Spinal cord (tissue), 10 donors: ENCODE measurements at places on chromosomes 4 and X. TPM values are rescaled to one million over a fixed set of nuclear protein-coding genes. Genes with fewer than 3 reads are reported as not detected.

Gene TIGD4
- total RNA-seq: 6.1 TPM

Gene ARR3
- not detected for total RNA-seq

Gene C4orf36
- 2.1 TPM for total RNA-seq

Gene GYPE
- total RNA-seq: 1.2 TPM

Gene INTU
- total RNA-seq: 23.2 TPM

Gene UBL4A
- total RNA-seq: 32.1 TPM

Gene MID1
- total RNA-seq: 22.7 TPM

Gene CBR4
- total RNA-seq: 40.3 TPM

Gene FGF5
- 1.5 TPM for total RNA-seq

Gene LINC00632
- 60.2 TPM for total RNA-seq

Gene USP38
- total RNA-seq: 27.9 TPM

Gene STS
- 9.4 TPM for total RNA-seq

Gene KLHL4
- 11.5 TPM for total RNA-seq

Gene UXT
- total RNA-seq: 55.4 TPM

Gene DNAAF6
- 0.59 TPM for total RNA-seq

Gene PPP1R2C
- not detected for total RNA-seq

Gene TRPC5OS
- 0.06 TPM for total RNA-seq

Gene TLR2
- total RNA-seq: 12.1 TPM

Gene FGB
- 1.2 TPM for total RNA-seq

Gene JCHAIN
- total RNA-seq: 0.39 TPM

Gene HERC5
- 6.7 TPM for total RNA-seq

Gene F8A3
- total RNA-seq: 2.4 TPM

Gene SETD7
- total RNA-seq: 33.6 TPM

Gene ADAM29
- total RNA-seq: 5.8 TPM

Gene FATE1
- not detected for total RNA-seq

Gene ZAR1
- total RNA-seq: 0.44 TPM

Gene HSFX2
- total RNA-seq: 0.89 TPM

Gene STOX2
- total RNA-seq: 38.7 TPM
